ENCODE measurements at places on chromosomes 12 and 14.
A peak's percentile ranks its signal among the peaks of the same experiment; 100 is the strongest.

- no peak for DNase-seq
Measured at GRCh38 chr12:69107541-69107940, 131.8 kb upstream of the CPSF6 start.

DNA sequence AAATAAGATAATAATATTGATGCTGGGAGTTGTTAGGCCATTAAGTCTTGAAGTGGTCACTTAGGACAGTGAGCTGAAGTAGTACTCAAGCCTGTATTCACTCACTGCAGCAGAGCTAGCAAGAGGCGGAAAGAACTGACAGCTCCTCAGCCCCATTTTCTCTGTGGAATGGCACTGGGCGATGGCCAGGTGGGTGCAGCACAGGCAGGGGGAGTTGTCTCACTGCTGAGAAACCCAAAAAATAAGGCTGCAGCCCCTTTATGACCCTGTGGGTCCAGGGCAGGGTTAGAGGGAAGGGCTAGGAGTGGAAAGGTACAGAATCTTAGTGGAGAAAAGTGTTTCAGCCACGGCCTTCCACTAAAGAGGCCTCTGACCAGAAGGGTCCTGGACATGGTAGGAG lies 35.5 kb downstream of the PDZRN4 start:
- no peak for DNase-seq

GRCh38 chr12:57984629-57985151 lies 43.3 kb downstream of the ATP23 start:
- DNase-seq: peak; percentile 11

DNA sequence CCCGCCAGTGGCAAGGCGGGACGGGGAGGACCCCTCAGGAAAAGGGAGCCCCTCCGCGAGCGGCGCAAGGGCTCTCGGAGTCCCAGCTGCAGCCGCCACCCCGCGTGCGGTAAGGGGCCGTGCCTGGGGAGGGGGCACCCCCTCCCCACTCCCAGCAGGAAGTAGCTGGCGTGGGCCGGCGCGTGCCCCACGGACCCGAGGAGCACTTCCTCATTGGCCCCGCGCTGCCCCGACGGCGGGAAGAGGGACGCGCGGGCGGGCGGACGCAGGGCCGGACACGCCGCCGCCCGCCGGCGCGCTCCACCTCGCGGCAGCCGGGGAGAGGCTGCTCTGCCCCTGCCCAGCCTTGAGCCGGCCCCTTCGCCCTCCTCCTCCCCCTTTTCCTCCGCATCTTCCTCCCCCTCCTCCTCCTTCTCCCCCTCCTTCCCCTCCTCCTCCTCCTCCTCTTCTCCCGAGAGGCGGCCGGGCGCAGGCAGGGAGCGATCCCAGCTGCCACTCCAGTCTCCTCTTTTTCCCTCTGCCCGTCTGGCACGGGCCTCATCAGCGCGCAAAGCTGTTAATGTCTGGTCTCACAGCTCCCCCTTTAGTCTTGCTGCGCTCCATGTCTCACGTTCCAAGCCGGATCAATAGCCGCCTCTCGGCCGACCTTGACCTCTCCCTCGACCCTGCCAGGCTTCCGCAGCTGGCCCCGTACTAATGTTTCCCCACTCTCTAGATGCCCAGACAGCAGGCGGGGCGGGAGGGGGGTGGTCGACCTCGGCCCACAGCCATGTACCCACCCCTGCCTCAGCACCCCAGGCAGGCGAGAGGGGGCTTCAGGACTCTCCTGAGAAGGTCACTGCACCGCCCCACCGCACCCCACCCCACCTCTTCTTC lies 2.6 kb upstream of the BCL11B start:
- DNase-seq: peak; percentile 78

GRCh38 chr12:109385339-109386058 lies 37.8 kb downstream of the MYO1H start:
- peak; percentile 32 for DNase-seq

DNA sequence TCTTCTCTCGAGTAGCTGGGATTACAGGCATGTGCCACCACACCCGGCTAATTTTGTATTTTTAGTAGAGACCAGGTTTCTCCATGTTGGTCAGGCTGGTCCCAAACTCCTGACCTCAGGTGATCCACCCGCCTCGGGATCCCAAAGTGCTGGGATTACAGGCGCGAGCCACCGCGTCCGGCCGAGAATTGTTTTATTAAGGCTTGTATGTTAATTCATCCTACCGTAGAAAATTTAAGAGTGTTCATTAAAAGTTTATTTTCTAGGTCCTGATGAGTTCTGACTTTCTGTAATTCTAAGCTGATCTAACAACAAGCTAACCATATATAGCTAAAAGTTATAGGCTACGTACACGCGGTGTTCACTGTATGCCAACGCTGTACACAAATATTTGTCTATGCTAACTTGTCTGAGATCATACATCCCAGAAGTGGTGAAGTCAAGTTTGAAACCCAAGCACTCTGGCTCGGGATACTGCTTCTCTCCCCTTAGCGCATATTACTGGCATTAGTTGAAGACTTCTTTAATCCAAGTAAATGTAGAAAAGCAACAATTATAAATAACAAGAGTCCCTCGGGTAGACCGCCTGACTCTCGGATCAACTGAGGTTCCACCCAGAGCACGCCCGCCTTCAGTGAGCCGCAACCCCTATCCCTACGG lies 570 bp upstream of the MRPS35 start:
- DNase-seq: no peak

- DNase-seq: no peak
Measured at GRCh38 chr12:118750666-118751065, 230.7 kb upstream of the SRRM4 start.

DNA sequence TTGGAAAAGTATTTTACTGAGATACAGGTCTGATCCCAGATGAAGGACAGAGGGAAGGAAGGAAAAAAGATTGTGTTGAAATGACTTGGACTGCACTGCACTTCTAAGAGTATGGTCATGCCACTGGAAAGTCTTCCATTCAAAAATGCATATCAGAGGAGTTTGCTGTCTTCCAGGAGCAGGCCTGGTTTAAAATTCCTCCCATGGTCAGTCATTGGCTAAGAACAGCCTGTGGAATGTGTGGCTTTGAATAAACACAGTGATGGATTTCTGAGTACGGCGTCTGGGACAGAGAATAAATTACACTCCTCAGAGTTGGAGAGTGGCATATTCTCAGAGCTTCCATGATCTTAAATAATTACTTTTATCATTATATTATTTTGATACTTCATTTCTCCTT lies 245.8 kb upstream of the PDZRN4 start:
- DNase-seq: no peak

- DNase-seq: no peak
Measured at GRCh38 chr14:51654533-51654845, 2.8 kb downstream of the FRMD6 start.

DNA sequence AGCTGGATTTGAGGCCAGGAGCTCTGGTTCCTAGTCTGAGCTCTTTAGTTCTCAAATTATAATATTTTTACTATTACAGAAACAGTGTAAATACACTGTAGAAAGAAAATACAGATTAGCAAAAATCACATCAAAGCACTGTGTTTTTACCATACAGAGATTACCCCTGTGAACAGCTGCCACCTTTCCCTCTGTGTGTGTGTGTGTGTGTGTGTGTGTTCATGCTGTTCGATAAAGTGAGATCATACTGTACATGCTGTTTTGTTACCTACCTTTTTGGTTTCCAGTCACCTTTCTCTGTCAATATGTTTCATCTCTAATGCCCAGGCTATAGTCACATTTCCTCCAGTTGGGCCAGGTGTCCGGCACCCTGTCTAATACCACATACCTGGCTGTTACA lies 26.9 kb downstream of the MVK start:
- no peak for DNase-seq

DNA sequence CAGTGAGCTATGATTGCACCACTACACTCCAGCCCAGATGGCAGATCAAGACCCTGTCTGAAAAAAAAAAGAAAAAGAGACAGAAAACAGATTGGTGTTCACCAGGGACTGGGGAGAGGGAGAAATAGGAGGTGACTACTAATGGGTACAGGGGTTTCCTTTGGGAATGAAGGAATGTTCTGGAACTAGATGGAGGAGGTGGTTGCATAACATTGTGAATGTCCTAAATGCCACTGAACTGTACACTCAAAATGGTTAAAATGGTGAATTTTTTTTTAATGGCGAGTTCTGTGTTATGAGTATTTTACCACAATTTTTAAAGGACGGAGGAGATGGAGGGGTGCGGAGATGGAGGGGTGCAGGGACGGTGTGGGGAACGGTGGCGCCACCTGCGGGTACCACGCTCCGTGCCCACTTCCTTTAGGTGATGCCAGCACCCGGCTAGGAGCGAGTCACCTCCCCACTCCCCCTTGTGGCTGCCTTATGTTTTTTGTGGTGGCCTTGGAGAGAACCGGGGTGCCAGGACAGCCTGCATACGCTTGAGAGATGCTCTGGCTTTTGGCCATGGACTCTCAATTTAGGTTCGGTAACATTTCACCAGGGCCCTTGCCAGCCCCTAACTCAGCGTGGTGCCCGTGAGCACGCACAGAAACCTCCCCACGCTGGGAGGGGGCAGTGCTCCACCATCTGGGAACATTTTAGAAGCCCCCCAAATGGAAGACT lies 16.1 kb downstream of the UBC start:
- peak; percentile 84 for DNase-seq

GRCh38 chr14:30874120-30874998 lies at the start of gene COCH:
TSS of gene COCH (plus strand) at chr14:30874559. CDS start at chr14:30874939, 380 bp downstream.
- DNase-seq: no peak

DNA sequence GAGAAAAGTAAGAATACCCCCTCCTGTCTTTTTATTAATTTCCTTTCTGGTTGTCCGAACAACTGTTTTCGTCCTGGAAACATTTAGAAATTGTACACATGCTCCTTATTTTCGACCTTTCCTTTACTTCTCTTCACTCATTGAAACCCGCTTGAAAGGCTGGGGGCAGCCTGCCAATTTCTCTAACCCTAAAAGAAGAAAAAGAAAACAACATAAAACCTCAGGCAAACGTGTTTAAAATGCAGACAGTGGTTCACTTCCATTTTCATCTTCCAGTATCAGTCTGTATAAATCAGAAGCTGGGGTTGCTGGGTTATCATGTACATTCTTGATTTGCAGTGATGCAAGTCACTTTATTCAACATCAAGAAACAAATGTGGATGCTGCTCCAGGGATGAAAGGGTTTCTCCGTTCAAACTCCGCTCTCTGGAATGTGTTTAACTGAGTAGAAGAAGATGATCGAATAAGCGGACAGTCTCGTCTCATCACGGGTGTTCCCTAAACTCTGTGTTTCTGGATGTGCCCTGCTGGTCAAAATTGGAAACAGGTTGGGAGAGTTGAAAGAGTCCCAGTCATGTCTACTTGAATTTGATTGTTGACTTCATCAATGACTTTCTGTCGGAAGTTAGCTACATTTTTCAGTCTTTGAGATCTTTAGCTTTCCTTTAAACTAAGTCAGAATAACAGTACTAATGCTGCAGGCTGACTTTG lies 1042.2 kb downstream of the BCL11B start:
- no peak for DNase-seq

GRCh38 chr12:62907078-62907477 lies 27.9 kb downstream of the PPM1H start:
- no peak for DNase-seq

DNA sequence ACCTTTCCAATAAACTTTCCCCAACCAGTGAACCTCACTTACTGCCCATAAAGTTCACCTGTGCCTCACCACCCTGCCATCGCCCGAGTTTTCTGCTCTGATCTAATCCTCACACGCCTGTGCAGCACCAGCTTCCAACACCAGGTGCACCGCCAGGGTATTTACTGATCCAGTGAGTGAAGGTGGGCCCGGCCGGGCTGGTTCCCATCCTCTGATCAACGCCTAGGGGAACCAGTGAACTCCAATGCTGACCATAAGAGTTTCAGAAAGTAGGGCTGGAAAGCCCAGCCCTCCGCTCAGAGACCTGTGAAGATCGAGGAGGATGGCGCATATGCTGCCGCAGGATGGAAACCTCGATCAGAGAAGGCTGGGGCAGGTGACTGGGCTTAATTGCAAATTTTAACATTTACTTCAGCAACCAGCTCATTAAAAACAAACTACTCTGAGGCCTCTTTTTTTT lies 685 bp upstream of the MYL6B start:
- no peak for DNase-seq

- DNase-seq: no peak
Measured at GRCh38 chr12:52580496-52580895, 6.9 kb upstream of the KRT74 start.

GRCh38 chr14:70885343-70886022 lies 21.8 kb upstream of the PCNX1 start:
- DNase-seq: no peak

- peak; percentile 65 for DNase-seq
Measured at GRCh38 chr12:132517740-132518100, 27.8 kb downstream of the FBRSL1 start.

Measured in Ammon's horn (tissue), 1 donor.